ENCODE measurements at places on chromosomes 4 and X.
A peak's percentile ranks its signal among the peaks of the same experiment; 100 is the strongest.

DNA sequence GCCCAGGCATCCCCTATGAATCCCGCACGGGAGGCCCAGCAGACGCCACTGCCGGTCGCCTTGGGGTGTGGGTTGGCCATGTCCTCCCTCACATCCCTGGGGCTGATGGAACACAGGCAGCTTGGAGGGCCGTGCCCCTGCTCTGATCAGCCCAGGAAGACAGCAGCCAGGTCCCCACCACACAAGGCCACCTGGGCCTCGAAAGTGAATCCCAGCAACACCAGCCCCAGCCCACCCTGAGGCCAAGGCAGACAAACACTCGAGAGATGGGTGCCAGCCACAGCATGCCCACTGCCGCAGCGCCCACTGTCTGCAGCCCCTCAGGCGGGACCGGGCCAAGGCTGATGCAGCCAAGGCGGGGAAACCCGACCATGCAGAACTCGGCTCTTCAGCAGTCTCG lies 85.5 kb downstream of the HMX1 start:
- DNase-seq, result no peak

- peak; percentile 85 for DNase-seq
Observed at GRCh38 chr4:119025420-119025819, 110.2 kb upstream of the MYOZ2 start.

- DNase-seq, result no peak
Observed at GRCh38 chr4:44532851-44533250, 84.2 kb upstream of the KCTD8 start.

DNA sequence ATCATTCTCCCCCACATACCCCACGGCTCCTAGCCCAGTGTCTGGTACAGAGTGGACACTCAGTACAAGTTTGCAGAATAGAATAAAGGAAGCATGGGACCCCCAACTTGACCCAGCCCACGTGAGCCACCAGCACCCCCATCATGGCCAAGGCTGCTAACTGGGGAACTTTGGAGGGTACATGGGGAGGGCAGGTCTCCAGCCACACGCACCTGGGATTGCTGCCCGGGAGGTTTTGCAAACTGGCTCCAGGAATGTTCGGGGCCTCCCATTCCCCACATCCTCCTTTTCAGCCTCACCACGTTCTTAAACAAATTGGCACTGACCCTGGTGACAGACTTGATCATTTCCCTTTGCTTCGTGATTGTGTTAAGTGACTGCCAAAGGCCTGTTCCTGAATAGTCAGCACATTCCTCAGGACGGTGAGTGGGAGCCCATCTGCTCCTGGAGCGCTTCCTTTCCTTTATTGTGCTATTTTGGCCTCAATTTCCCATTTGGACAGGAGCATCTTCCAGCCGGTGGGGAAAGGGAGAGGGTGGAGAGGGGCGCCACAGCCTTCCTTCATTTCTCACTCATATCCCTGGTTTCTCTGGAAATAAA lies 18.7 kb upstream of the XPNPEP2 start:
- peak; percentile 18 for DNase-seq

DNA sequence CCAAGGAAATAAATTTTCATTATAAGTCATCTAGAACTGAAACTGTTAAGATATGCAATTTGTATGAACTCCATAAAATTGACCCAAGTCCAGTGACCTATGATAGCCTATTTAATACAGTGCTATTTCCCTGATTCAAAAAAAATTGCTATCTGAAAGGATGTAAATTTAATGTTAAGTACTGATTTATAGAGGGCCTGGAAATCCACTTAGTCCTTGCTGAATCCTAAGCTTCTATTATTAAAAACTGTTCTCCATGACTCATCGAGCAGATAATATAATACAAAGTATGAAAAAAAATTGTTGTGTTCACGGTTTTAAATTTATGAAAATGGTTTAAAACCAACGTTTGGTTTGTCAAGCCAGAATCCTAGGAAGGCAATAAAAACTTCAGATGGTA lies 704.8 kb upstream of the AADAT start:
- no peak for DNase-seq

GRCh38 chr4:177349191-177349590 lies 39.5 kb downstream of the NEIL3 start:
- DNase-seq, result no peak

DNA sequence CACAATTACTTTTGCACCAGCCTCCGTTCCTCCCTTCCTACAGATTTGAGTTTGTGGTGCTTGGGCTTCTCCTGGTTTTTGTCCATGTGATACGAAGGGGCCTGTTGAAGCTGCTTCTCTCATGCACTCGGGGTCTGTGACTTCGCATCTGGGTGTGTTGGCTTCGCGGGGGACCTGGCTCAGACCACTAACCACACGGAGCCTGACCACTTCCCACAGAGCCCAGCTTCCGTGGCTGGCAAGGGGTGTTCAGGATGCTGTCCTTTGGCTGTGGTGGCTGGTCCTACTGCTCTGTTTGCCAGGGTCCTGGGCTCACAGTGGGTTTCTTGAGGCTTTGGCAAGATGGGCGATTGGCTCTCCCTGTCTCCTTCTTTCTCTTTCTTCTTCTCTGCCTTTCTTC lies 19.8 kb upstream of the XG start:
- no peak for DNase-seq

- DNase-seq, result peak; percentile 65
Observed at GRCh38 chrX:133337250-133337649, 78.0 kb downstream of the GPC4 start.

DNA sequence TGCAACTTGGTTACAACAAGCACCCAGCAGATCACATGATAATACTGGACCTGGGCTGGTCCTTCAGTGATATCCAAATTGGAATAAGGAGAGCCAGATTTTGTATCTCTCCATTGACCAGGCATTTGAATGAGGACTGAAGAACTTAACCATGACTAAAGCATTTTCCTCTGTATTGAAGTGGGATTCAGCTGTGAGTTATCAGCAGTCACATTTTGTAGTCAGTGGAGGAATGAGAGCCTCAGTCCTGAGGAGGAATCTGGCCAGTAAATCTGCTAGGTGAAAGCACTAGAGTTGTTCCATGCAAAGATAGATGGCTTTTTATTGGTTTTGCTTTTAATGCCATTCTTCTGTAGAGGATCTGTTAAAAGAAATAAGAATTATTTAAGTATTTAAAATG lies 1506.0 kb downstream of the PCDH7 start:
- DNase-seq, result no peak

DNA sequence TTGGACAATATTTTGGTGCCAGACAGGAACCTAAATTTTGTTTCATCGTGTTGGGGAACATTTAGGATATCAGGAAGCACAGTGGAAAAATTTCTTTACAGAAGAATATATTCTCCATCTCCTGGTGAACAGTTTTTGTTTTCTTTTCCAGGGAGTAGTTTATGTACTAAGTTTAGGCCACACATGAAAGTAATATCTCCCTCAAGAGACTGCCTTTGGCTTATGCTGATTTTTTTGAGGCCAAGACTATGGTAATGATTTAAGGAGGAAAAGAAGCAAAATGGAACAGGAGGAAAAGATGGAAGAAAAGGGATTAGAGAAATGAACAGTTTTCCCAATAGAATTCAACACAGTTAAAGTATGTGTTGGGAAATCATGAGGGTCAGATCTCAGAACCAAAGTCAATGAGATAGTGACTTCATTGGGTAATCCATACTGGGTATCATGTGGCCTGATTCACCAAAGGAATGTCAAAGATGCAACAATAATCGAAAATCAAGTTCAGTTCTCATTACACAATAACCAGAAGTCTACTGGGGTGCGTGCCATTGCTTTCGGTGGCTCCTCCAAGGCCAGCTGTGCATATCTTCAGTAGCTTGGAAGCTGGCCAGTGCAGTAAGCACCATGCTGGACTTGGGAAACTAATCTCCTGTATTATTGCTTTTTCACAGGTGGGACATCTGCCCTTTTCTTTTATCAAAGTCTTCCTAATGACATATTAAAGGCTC lies 234.8 kb downstream of the COL25A1 start:
- DNase-seq, result no peak

- DNase-seq, result no peak
Observed at GRCh38 chr4:7964459-7964858, 24.8 kb upstream of the AFAP1 start.

GRCh38 chr4:89829470-89830138 lies 7.4 kb downstream of the SNCA start:
- no peak for DNase-seq

- no peak for DNase-seq
Observed at GRCh38 chr4:122663291-122663690, 42.4 kb upstream of the IL21 start.

- no peak for DNase-seq
Observed at GRCh38 chr4:20658456-20658855, 41.8 kb upstream of the PACRGL start.

- no peak for DNase-seq
Observed at GRCh38 chr4:172521680-172522079, 646.9 kb upstream of the GALNT7 start.

GRCh38 chrX:23304881-23305280 lies 29.8 kb upstream of the PTCHD1 start:
- no peak for DNase-seq

- no peak for DNase-seq
Observed at GRCh38 chrX:15194146-15194545, 75.7 kb downstream of the ASB9 start.

GRCh38 chr4:42612898-42613297 lies 44.0 kb downstream of the ATP8A1 start:
- no peak for DNase-seq

GRCh38 chr4:6021831-6022606 lies 3.8 kb upstream of the C4orf50 start:
- DNase-seq, result no peak

GRCh38 chrX:39556056-39556455 lies 541.7 kb downstream of the BCOR start:
- no peak for DNase-seq

GRCh38 chr4:164800786-164801185 lies 46.9 kb downstream of the SMIM31 start:
- DNase-seq, result no peak

DNA sequence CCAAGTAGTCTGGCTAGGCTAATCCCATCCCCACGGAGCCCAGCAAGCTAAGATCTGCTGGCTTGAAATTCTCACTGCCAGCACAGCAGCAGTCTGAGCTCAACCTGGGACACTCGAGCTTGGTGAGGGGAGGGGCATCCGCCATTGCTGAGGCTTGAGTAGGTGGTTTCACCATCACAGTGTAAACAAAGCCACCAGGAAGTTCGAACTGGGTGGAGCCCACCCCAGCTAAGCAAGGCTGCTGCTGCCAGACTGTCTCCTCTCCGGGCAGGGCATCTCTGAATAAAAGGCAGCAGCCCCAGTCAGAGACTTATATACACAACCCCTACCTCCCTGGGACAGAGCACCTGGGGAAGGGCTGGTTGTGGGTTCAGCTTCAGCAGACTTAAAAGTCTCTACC lies 639.6 kb downstream of the IQCM start:
- no peak for DNase-seq

DNA sequence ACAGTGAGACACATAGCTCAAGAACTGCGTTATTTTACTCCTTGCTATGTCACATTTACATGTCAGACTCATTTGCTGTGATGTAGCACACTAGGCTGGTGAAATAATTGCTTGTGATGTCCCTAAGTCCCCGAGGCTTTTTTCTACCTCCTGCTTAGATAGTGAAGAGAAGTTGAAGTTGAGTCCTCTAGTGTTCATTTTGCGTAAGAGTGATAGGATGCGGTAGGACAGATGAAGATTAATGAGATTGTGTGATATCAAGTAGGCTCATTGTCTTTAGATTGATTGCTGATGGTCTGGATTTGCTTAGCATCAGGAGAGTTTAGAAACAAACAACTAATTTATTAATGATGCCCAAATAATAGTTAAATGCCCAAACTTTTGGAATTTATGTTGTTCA lies 173.6 kb upstream of the NUDT6 start:
- no peak for DNase-seq

DNA sequence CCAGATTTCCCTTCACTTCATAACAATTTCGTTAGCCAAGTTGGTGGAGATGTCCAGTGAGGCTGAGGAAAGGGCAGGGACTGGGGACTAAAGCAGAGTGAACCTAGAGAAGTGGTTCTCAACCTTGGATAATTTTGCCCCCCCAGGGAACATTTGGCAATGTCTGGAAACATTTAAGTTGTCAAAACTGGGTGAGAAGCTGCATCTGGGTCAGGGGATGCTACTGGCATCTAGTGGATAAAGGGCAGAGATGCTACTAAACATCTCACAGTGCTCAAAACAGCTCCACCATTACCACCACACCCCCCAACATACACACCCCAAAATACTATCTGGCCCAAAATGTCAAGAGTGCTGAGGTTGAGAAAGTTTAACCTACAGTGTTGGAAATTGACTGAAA lies 32.0 kb upstream of the FGF16 start:
- no peak for DNase-seq

GRCh38 chr4:188993871-188994270 lies 854.6 kb downstream of the TRIML1 start:
- no peak for DNase-seq

DNA sequence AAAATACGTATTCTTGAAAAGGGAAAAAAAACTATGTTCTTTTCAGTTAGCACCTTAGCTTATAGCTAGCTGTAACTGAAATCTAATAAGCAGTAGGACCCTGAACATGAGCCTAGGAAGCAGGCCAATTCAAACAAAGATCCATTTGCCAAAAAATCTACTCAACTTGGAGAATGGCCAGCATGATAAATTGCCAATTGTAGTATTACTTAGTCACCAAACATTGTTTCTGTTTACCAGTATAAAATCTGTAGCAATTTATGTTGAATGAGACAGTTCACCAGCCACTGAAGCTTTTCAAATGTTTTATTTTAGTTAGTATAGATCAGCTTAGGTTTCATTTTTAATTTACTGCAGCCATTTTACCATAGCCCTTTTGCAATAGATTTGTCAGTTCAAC lies 323.6 kb upstream of the DIPK2B start:
- DNase-seq, result no peak

DNA sequence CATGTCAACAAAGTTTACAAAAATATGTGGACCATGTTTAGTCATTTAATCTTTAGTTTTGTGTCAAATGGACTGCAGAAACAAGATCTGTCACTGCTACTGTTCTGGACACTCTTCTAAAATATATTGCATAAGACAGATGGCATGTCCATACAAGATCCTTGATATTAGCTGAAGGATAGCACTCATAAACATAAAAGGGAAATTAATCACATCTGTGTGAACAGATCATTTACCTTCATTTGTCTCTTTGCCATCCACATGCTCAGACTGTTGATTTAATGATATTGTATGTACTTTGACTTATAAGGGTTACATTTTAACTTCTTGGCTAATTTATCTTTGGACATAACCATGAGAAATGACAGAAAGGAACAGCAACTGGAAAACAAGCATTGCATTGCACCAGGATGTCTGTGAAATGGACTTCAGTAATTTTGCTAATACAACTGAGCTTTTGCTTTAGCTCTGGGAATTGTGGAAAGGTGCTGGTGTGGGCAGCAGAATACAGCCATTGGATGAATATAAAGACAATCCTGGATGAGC lies at the start of gene UGT2B7:
Gene UGT2B7 (plus strand): TSS at position 364 of the 546 bp plus-strand sequence. CDS start 47 bp downstream, at position 411.
- DNase-seq, result no peak

DNA sequence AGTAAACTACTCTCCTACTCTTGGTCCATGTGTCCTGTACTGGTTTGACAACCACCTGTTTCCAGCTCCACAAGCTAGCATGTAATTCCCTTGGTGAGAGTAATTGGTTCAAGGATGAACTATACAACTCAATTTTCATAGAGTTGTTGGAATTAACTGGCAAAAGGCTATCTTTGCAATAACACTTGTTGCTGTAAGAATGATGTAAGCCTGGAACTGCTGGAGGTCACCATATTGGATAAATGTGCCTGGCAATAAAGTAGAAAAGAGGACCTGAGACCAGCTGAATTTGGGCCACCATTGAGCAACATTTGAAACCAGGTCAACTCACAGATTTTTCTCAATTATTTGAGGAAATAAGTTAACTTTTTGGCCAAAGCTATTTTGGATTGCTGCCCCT lies 175.5 kb downstream of the CAMK2D start:
- no peak for DNase-seq

- DNase-seq, result no peak
Observed at GRCh38 chr4:138591808-138592207, 349.7 kb upstream of the SLC7A11 start.

- no peak for DNase-seq
Observed at GRCh38 chrX:20954014-20954413, 420.2 kb upstream of the CNKSR2 start.
